IMR-90 (cell line): ENCODE measurements at places on chromosomes 4 and X. TPM values are rescaled to one million over a fixed set of nuclear protein-coding genes. Genes with fewer than 3 reads are reported as not detected.
A peak's percentile ranks its signal among the peaks of the same experiment; 100 is the strongest.

DNA sequence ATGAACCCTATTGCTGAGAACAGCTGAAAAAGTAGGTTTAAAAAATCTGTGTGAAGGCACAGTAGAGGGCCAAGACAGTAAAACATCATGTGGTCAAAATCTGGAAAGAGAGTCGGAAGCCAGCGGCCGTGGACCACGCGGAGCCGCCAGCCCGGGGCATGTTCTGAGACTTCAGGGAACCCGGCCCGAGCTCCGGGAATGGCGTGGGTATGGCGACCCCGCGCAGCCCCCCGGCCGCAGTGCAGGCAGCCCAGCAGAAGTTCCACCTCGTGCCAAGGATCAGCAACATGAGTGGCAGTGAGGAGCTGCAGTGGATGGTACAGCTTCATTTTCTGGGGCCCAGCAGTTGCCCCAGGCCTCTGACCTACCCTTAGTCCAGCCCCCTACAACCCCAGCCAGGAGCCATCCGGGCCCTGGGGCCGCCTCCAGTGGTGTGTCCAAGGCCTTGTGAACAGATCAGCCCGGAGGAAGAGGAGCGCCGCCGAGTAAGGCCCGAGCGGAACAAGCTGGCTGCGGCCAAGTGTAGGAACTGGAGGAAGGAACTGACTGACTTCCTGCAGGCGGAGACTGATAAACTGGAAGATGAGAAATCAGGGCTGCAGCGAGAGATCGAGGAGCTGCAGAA lies 94.2 kb downstream of the LARP1B start:
- no peak for DNase-seq

DNA sequence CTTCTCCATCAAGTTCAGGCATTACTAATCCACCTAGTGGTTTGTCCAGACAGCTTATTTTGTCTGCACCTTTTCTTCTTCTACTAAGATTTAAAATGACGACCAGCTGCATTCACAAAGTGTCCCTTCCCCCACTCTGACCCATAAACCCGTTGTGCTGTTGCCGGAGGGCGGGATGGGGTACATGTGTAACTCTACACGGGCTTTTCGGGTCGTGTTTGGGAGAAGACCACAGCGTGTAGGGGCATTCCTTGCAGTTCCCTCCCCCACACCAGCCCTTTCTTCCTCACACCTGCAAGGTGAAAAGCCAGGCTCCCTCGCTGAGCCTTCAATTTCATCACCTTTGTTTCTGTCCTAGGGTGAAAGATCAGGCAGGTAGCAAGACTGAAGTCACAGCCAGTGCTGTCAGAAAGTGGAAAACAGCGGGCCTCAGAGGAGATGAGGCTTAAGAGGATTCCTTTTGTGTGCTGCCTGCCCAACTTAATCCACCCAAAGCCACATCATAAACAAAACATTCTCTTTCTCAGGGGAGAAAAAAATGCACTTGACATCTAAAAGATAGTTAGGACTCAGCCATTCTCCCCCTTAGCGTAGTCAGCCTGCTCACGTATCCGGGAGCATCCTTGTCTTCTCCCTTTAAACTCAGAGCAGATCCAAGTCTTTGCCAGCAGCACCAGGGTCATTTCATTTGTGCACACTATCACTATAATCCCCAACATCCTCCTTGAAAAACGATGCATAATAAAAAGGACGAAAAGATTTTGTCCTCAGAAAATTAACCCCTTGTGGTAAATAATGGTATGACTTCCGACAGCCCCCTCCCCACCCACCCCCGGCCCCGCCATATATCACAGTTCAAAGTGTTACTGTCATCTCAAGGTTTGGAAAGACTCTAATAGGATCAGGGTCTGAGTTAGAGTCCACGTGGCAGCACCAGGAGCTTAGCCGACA lies 599.0 kb downstream of the RAB28 start:
- DNase-seq = no peak

GRCh38 chr4:3519468-3520264 lies 12.6 kb downstream of the LRPAP1 start:
- no peak for DNase-seq

GRCh38 chr4:134202166-134202956 lies 772 bp upstream of the PABPC4L start:
- DNase-seq = no peak

GRCh38 chr4:839675-840443 lies 13.9 kb upstream of the CPLX1 start:
- peak; percentile 41 for DNase-seq

GRCh38 chrX:36844857-36845256 lies 163.3 kb upstream of the FAM47C start:
- DNase-seq = no peak

Gene FGFBP1
- total RNA-seq = under 0.01 TPM in 1 of 2 replicates, not detected in the other

Gene INTU
- total RNA-seq = 10.8 and 12.5 TPM in 2 replicates

Gene NUP62CL
- total RNA-seq = not detected in 2 replicates

Gene ERAS
- total RNA-seq = not detected in 2 replicates

Gene SSX1
- not detected in 2 replicates for total RNA-seq

Gene HSD17B11
- total RNA-seq = 11.3 and 28.6 TPM in 2 replicates
